ENCODE measurements at places on chromosomes 2 and 18. TPM values are rescaled to one million over a fixed set of nuclear protein-coding genes. Genes with fewer than 3 reads are reported as not detected.

GRCh38 chr2:199261936-199262335, 195.8 kb downstream of the SATB2 start:
- DNase-seq: no peak

DNA sequence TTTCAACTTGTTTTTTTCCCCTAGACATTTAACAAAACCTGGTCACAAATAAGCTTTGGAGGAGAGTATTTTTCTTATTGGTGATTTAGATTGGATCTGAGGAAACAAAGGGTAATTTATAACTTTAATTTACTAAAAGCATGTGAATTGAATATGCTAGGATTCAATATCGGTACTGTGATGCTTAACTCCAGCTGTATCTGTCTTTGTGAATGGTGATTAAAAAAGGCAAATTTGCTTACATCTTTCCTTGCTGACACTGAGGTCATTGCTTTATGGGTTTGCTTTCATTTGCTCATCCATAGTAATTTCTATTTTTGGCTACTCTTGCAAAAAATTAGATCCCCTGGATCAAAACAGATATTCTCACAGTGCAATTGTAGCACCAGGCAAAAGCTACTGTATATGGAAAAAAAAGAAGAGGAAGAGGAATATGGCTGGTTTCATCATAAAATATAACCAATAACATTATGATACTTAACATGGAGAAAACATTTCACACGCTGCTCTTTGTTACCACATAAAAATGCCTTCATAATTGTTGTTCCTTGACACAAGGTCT, 832.0 kb upstream of the ZEB2 start:
- DNase-seq: no peak

- DNase-seq: no peak
Measured at GRCh38 chr2:7022492-7023385, 105.5 kb downstream of the RNF144A start.

DNA sequence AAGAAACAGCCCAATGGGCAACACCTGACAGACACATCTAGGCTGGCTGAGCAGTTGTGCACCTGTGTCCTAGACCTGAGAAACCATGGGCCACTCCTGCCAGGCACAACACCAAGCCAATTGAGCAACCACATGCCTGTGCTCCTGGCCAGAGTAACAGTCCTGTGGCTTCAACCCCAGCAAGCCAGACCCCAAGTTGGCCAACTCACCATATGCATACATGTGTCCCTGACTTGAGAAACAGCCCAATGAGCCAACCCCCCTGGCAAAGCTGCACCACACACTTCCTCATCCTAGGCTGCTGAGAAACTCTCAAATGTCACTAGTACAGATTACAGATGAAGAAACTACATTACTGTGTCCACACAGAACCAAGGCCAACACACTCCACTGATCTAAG, 36.6 kb downstream of the USP34 start:
- no peak for DNase-seq

- DNase-seq: no peak
Measured at GRCh38 chr2:104702031-104702850, 151.7 kb upstream of the POU3F3 start.

GRCh38 chr2:203817147-203817546, 50.4 kb upstream of the CTLA4 start:
- no peak for DNase-seq

GRCh38 chr18:12625241-12625640, 32.7 kb downstream of the SPIRE1 start:
- DNase-seq: no peak

GRCh38 chr2:16958266-16958665, 292.6 kb upstream of the CYRIA start:
- DNase-seq: no peak

DNA sequence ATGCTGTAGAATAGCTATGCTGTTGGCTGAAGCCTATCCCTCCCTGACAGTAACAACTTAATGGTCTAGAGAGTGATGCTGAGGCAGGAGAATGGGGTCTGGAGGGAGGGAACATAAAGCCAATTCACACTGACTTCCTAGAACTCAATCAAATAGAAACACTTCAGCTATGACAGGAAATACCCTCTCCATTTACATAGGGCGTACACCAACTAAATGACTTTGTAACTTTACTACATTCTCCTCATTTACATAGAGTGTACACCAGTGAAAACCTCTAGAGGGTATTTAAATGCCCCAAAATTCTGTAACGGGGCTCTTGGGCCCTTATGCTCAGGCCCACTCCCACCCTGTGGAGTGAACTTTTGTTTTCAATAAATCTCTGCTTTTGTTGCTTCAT, 41.5 kb downstream of the YPEL5 start:
- no peak for DNase-seq

GRCh38 chr2:51441786-51442185, 409.9 kb upstream of the NRXN1 start:
- DNase-seq: no peak

DNA sequence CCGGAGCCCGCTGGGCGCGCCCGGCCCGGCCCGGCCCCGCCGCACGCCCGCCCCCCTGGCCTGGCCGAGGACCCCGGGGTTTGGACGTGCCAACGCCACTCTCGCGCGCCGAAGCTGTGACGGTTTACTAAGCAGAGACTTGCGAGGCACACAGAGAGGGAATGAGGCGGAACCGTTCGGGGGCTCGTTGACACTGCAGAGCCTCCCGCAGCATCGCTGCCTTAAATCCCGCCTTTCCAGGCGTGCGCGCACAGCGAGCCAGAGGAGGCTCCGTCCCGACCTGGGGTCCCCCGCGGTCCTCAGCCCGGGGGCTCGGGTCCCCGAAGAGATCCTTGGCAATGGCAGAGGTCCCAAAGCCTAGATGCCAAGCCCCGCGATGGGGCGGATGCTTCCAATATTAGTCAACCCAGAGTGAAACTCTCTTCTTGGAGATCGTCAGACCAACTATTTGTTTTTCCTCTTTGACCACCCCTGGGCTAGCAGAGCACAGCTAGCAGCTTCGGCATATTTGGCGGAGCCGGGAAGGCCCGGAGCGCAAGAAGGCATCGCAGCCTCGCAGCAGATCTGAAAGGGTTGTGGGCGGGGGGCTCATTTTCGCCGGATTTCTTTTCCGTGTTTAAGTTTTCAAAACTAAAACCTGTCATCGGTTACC, at the start of gene ZNF385B:
Gene ZNF385B (minus strand): TSS at position 197 of the 652 bp plus-strand sequence.
- DNase-seq: peak; percentile 21

DNA sequence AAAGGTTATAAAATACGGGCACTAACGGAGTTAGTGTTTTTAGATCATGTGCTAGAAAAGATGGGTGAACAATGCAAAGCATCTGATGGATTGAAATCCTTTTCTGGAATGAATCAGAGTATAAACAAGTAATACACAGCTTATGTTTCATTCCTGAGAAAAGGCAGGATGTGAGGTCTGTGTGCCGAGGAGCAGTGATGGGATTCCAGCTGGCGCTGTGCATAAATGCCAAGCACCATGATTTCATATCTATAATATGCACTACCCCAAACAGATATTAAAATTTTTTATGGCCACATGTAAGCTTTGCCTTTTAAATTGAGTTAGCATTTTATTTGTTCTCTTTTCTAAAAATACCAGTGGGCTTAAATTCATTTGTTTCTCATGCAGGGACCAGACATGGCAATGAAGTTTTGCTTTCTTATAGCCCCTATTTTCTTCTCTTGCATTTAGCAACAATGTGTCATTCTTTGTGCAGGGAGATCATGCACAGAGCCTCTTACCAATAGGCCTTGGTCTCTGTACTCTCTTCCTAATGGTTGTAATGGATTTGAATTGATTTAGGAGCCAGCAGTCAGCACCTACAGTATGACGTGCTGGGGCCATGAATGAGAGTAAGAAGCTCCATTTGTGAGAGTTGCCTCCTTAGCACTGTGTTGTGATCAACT, 323.9 kb downstream of the SLC8A1 start:
- no peak for DNase-seq

DNA sequence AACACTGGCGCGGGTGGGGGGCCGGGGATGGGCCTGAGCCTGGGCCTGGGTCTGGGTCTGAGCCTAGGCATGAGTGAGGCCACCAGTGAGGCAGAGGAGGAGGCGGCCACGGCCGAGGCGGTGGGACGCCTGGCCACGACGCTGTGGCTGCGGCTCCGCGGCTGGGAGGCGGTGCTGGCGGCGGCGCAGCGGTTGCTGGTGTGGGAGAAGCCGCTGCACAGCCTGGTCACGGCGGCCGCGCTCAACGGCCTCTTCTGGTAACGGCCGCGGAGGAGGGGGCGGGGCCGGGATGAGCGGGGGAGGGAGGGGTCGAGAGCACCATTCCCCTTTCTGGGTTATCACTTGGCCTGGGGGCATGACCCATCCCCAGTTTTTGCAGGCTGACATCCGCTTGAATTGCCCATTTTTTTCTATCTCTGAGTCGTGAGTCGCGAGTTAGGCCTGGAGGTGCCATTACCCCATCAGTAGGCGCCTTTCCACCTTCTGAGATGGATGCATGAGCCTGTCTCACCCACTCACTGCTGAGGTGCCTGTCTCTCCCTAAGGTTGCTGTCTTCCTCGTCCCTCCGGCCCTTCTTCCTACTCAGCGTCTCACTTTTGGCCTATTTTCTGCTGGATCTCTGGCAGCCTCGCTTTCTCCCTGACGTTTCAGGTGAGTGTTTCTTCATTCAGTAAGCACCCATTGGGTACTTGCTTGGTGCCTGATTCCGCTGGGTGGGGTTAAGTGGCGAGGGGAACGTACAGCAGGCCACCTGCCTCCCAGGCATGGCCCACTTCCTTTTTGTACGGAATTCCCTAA, 501 bp downstream of the RETREG2 start:
- DNase-seq: no peak

- DNase-seq: no peak
Measured at GRCh38 chr2:165584126-165584654, 114.7 kb downstream of the CSRNP3 start.

- peak; percentile 33 for DNase-seq
Measured at GRCh38 chr2:30252723-30253701, 21.7 kb downstream of the LBH start.

DNA sequence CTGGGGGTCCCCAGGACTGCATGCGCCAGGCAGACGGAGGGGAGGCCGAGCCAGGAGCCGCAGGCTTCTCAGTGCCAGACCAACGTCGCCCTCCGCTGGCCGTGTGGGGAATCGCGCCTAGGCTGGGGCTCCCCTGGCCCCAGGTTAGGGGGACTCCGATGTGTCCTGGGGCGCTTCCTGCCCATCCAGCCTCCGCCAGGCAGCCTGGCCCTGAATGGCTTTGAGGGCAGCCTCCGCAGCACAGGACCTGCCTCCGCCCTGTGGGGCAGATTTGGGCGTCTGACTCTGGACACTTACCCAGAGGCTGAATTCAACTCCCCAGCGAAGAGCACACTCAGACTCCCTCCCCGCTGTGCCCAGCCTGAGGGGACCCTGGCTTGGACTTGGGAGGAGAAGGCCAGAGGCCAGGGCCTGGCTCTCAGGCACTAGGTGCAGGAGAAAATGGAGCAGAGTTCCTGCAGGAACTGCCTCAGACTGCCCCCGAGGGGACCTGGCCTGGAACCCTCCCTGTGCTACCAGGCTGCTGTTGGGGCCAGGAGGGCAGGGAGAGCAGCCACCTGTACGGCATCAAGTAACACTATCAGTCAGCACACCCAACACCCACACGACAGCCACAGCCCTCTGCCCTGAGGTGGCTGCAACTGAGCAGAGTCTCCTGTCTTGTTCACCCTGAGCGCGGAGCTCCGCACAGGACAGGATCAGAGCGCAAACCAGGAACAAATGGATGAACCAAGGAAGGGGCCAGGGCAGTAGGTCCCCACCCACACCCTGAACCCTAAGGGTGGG, 597 bp upstream of the TEKT4 start:
- DNase-seq: peak; percentile 25

GRCh38 chr2:67416136-67416535, 19.0 kb downstream of the ETAA1 start:
- DNase-seq: no peak

DNA sequence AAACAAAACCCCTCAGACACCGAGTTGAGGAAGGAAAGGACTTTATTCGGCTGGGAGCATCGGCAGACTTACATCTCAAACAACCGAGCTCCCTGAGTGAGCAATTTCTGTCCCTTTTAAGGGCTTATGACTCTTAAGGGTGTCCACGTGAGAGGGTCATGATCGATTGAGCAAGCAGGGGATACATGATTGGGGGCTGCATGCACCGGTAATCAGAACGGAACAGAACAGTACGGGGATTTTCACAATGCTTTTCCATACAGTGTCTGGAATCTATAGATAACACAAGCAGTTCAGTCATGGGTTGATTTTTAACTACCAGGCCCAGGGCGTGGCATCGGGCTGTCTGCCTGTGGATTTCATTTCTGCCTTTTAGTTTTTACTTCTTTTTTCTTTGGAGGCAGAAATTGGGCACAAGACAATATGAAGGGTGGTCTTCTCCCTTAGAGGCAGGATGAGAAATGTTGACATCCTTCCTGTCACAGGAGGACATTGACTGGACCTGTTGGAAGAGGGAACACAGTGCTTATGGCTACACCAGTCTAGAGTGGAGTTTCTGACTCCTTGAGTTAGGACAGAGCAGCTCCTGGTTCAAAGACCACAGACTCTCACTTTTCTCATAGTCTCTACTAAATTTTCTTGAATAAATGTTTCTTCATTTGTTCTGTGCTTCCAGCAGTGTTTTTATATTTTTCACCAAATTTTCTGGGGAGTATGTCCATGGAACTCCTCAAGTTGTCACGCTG, 35.8 kb downstream of the SPOPL start:
- DNase-seq: no peak

GRCh38 chr2:70580352-70580751, 26.7 kb upstream of the TGFA start:
- no peak for DNase-seq

GRCh38 chr2:231820786-231821303, 34.6 kb downstream of the COPS7B start:
- DNase-seq: no peak

- DNase-seq: peak; percentile 49
Measured at GRCh38 chr2:163155279-163155883, 316.8 kb upstream of the KCNH7 start.

GRCh38 chr18:36828157-36828629, 609 bp downstream of the TPGS2 start:
- peak; percentile 33 for DNase-seq

The FBXO48 gene
- 2.0 TPM for total RNA-seq

The DDX1 gene
- 152 TPM for total RNA-seq

The CROCC2 gene
- not detected for total RNA-seq

The NDC80 gene
- 72.6 TPM for total RNA-seq

The MAPK4 gene
- 0.62 TPM for total RNA-seq

The MC4R gene
- total RNA-seq: not detected

The TMBIM1 gene
- total RNA-seq: 43.9 TPM

The CYRIA gene
- total RNA-seq: 183 TPM

The TMEM169 gene
- total RNA-seq: 1.1 TPM

The MLPH gene
- total RNA-seq: 0.26 TPM

The ZNF407 gene
- total RNA-seq: 13.4 TPM

The ALPI gene
- total RNA-seq: not detected

All from A673 (cell line).